NCI-H2081 treated with DMSO at 0.1 percent for 48 hours (cell line): ENCODE measurements at places on chromosomes 1 and 21.
A peak's percentile ranks its signal among the peaks of the same experiment; 100 is the strongest.

DNA sequence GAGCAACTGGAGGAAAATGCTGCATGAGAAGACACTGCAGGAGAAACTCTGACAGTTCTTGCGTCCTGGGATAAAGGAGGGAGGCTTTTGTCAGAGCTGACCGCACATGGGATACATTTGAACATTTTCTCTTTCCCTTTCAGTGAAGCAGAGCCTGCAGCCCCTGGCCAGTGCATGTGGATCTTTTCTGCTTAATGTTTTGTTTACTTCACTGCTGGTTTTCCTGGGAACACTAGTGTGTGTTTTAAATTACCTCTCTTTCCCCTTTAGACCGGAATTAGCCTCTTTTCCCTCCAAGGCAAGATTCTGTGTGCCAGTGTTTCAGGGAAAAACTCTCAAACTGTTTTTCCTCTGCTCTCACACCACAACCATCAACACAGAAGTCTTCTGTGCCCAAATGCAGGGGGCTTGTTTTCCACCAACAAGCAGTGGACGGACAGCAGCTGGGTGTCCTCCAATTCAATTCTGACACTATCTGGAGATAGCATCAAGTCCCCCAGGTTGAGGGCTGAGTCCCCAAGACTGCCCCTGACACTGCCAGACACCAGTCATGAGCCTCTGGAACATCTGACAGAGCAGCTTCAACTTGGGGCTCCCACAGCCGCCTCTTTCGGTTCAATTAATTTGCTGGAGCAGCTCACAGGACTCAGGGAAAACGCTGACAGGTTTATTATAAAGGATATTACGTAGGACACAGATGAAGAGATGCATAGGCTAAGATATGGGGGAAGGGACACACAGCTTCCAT is 136.2 kb downstream of the RHOU start:
- DNase-seq, result no peak

DNA sequence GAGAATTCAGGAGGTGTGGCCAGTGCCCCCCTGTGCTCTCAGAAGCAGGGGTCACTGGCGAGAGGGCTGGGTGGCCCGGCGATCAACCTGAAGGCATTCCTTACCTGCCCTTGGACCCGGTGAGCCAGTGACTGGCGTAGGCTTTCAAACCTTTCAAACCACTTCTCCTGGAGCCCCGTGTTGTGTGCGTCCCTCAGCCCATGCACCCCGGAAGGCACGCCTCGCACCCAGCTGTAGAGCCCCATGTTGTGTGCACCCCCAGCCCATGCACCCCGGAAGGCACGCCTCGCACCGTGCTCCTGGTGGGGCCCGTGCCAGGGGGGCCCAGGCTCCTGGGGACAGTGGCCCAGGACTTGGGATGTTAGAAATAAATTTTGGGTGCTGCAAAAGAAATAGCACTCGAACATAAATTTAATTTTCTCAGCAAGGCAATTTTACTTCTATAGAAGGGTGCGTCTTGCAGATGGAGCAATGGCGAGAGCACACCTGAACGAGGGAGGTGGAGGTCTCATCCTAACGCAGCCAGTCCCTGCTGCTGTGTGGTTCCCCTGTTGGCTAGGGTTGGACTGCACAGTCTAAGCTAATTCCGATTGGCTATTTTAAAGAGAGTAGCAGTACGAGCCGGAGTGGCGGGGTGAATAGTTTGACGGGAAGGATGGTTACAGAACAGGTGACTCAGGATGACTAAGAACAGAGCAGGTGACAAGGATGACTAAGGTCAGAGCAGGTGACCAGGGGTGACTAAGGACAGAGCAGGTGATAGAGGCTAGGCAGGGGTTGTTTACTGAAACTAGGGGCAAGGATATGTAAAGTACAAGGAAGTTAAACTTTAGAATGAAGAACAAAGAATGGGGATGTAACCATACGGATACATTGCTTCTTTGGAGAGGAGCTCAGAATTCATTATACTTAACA is 47.4 kb downstream of the PRKCZ start:
- no peak for DNase-seq

GRCh38 chr1:23960291-23961020 is 828 bp downstream of the PNRC2 start:
- no peak for DNase-seq

DNA sequence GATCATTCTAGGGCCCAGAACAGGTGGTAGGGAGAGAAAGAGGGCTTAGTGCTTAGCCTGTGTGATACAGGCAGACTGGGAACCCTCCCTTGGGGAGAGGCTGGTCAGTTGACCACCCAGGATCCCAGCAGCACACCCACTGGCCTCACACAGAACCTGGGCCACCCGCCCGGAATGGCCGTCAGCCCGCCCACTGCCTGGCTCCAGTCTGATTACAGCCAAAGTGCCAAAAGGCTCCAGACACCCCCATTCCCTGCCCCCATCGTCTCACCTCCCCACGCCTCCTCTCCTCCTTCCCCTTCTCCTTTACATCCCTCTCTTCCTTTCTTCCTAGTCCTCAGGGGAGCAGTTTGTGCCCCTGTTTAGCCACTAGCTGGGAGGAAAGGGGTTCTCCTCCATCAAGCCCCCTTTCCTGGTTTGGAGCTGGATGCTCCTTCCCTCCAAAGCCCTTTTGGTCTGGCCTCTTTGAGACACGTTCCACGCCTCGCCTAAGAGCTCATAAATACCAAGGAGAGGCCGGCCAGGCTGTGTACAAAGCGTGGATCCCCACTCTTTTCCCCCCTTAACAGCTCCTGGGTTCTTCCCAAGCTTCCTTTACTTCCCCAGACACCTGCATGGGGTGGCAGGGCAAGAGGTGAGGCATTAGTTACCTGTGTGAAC is 4.6 kb upstream of the WNT2B start:
- no peak for DNase-seq

GRCh38 chr1:151829352-151830046 is 2.1 kb downstream of the RORC start:
- DNase-seq, result no peak

DNA sequence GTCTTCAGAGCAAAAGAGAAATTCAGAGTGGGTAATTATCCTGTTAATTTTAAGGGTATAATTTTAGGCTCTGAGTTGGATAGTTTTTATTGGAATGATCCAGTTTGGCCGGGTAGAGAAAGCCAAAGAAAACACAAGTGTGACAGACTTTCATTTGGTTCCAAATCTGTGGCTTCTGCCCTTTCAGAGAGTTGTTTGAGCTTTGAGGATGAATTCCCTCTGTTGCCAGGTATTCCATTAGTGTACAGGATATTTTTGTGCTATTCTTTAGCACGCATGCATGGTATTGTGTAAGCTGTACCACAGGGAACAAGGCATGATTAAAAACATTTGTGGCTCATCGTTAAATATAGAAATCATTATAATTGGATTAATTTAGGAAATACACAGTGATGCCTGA is 384.4 kb downstream of the ADGRL2 start:
- DNase-seq, result no peak

GRCh38 chr1:27192039-27192529 is 37.2 kb upstream of the SLC9A1 start:
- DNase-seq, result no peak

GRCh38 chr1:89203166-89203565 is 4.4 kb upstream of the GBP4 start:
- DNase-seq, result no peak

GRCh38 chr1:55826381-55827080 is 611.4 kb upstream of the USP24 start:
- no peak for DNase-seq

- no peak for DNase-seq
Measured at GRCh38 chr1:23646091-23646490, 45.5 kb upstream of the RPL11 start.

GRCh38 chr1:178101654-178102053 is 7.8 kb downstream of the RASAL2 start:
- DNase-seq, result no peak

- no peak for DNase-seq
Measured at GRCh38 chr21:33949516-33950430, 34.2 kb upstream of the ATP5PO start.

GRCh38 chr1:20197329-20197791 is 11.0 kb upstream of the PLA2G2C start:
- no peak for DNase-seq

- peak; percentile 32 for DNase-seq
Measured at GRCh38 chr21:17387030-17387617, 125.7 kb upstream of the CXADR start.

GRCh38 chr21:43269440-43269839 is 100.6 kb downstream of the CRYAA start:
- no peak for DNase-seq

DNA sequence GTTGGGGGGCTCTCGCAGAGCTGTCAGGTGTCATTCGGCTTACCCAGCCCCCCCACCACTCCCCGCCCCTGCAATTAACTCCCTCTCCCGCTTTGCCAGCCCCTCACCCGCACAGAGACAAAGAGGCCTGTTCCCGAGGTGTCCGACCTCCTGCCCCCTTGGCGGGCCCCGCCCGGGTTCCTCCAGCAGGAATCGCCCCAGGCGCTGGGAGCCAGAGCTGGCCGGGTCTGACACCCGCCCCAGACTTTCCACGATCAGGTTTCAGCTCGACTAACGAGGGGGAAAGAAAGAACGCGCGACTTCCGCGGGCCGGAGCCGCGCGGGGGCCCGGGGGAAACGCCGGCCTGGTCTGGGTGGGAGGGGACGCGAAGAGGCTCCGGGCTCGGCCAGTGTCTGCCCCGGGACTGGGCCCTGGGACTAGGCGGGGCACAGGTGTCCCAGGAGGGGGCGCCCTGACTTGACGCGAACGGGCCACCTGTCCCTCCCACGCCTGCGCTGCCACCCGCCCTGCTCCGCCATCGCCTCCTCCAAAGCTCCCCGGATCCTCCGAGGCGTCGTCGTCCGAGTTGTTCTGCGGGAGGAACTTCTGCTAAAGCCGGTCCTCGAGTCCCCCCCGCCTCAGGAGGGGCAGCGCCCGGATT is 36.4 kb upstream of the HHAT start:
- DNase-seq, result no peak

DNA sequence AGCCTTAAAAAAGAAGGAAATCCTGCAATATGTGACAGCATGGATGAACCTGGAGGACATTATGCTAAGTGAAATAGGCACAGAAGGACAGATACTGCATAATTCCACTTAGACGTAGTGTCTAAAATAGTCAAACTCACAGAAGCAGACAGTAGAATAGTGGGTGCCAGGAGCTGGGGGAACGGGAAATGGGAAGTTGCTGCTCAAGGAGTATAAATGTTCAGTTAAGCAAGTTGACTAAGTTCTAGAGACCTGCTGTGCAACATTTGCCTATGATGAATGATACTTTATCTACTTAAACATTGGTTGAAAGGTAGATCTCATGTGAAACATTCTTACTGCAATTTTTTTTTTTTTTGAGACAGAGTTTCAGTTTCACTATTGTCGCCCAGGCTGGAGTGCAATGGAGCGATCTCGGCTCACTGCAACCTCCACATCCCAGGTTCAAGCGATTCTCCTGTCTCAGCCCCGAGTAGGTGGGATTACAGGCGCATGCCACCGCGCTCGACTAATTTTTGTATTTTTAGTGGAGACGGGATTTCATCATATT is 197.8 kb downstream of the HIVEP3 start:
- no peak for DNase-seq
